GM23248 (cell line): ENCODE measurements at places on chromosomes 7 and 10. TPM values are rescaled to one million over a fixed set of nuclear protein-coding genes. Genes with fewer than 3 reads are reported as not detected.

The FHIP2A gene
- 24.6 and 26.4 TPM in 2 replicates for total RNA-seq

The AGAP4 gene
- 7.7 and 13.3 TPM in 2 replicates for total RNA-seq

The RASA4B gene
- 0.13 and 1.1 TPM in 2 replicates for total RNA-seq

The POLR2J gene
- 11.3 and 15.5 TPM in 2 replicates for total RNA-seq

The OR2A42 gene
- 0.25 and 0.32 TPM in 2 replicates for total RNA-seq

The MYOZ1 gene
- total RNA-seq, result 0.32 TPM in 1 of 2 replicates, not detected in the other

The TWIST1 gene
- total RNA-seq, result 45.7 and 47.8 TPM in 2 replicates

The GNAT3 gene
- not detected in 2 replicates for total RNA-seq

The ACTR3C gene
- not detected in 2 replicates for total RNA-seq

The MMRN2 gene
- total RNA-seq, result 4.5 and 7.3 TPM in 2 replicates

- no peak for DNase-seq
These were observed 35.3 kb downstream of the ABCB5 start for GRCh38 chr7:20650782-20651181.

DNA sequence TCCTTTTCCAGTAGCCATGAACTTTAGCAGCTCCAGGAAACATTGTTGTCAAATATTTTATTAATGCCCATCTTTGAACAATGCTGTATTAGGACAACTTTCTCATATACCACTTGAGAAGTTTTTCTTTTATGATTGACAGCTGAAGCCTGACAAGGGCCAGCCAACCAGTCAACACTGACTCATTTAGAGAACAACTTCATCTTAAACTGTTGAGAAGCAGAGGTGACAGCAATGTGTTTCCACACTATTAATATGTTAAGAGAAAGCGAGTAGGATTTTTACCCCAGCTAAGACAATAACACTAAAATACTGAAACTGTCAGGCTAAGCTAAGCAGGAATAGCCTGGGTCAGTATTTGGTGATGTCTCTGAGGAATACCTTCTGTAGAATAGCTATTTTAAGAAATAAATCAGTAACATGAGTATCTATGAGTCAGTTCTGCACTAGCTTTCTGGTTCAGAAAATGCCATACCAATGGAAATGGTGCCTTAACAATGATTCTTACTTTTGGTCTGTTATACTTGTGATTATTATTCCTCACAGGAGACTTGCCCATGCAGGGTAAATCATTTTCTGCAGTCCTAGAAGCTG, 168.8 kb upstream of the POT1 start:
- no peak for DNase-seq

GRCh38 chr10:125699562-125700143, 16.7 kb upstream of the TEX36 start:
- DNase-seq, result no peak

- DNase-seq, result no peak
These were observed 222.9 kb upstream of the PITRM1 start for GRCh38 chr10:3395458-3395861.

GRCh38 chr7:107785926-107786325, 17.1 kb downstream of the SLC26A3 start:
- no peak for DNase-seq

DNA sequence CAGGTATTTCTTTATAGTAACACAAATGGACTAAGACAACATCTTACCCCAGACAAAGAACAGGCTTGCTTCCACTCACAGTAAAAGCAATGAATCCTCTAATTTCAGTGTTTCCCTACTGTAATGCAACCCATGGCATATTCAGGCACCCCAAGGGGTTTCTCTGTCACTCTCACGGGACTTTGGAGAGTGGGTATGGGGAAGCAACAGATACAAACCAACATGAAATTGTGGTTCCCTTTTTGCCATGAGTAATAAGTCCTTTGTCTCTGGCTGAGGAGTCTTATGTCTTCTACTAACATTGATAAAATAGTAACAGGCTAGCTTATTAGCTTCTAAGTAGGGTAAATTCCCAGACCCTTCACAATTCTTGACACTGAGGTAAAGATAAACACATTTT, 51.4 kb upstream of the AOAH start:
- no peak for DNase-seq

DNA sequence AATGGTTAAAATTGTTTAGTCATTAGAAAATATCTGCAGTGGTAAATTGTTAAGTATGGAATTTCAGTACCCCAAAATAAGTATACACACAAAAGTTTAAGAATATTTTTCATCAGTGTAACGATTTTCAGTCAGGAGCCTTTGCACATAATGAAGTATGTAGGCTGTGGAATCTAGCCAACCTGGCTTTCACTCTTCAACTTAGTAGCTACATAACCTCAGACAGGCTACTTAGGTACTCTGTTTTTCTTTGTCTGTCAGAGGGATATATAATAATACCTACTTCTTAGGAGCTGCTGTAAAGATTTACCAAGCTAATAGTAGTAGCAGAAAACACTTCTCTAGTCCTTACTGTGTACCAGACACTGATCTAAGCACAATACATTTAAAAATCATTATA, 137.5 kb downstream of the ZEB1 start:
- peak; percentile 6 for DNase-seq

GRCh38 chr7:86328801-86329433, 314.8 kb upstream of the GRM3 start:
- DNase-seq, result no peak

DNA sequence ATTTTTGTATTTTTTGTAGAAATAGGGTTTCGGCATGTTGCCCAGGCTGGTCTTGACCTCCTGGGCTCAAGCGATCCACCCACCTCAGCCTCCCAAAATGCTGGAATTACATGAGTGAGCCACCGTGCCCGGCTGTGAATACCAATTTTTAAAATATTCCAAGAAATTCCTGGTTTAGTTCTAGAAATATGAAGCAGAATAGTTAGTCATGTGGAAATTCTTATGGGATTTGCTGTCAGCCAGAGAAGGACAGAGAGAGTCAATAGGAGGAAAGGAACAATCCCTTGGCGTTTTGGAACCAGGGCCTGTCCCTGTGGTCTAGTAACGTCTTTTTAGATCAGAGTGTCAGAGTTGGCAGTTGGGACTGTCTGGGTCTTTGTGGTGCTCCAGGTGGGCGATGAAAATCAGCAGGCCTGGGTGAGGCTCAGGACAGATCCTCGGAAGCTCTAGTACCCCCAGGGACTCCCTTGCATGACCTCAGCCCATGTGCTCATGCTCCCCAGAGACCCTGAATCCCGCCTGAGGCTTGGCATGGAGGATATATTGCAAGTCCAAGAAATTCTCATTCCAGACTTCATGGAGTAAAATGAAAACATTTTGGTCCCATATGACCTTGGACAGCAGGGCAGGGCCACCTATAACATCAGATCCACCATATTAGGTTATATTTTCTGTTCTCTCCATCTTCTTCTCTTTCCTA, 7.8 kb downstream of the NODAL start:
- DNase-seq, result peak; percentile 70

GRCh38 chr10:71887743-71888142, 36.7 kb upstream of the PSAP start:
- peak; percentile 27 for DNase-seq

GRCh38 chr10:45444976-45445898, 71.2 kb downstream of the ALOX5 start:
- DNase-seq, result no peak

DNA sequence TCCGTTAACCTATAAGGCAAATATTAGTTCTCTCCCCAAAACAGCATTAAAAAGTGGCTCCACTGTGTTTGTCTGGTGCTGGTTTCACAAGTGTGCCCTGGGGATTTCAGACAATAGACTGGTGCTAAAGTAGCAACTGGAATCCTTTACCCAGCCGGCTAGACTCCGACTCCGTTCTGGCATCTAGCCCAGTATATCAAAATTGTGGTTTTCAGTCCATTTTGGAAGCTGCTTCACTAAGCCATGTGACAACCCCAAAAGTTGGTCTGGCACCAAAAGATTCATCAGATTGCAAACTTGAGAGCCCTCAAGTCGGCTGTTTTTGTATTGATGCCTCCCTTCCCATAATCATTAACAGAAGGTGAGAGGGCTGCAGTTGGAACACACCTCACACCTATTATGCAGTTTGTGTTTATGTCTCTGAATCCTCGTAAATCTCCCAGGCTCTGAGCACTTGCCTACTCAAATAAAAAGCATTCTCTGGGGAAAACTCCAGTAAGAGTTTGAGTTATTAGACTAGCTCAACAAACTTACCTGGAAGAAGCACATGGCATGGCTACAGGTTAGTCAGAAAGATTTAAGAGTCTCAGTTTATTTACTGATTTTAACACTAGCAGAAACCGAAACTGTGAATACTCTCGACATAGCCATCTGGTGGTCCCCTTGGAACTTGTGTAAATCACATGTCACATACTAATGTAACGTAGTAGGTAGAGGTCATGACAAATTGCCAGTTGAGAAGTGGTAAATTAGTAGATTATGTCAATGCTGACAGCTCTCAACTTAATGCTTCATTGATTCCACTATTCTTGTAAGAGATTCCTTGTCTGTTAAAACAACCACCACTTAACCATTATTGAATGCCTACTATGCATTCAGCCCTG, 14.8 kb upstream of the WNT16 start:
- DNase-seq, result peak; percentile 50

- DNase-seq, result peak; percentile 74
These were observed 2.0 kb downstream of the PIP4K2A start for GRCh38 chr10:22712211-22712955.

DNA sequence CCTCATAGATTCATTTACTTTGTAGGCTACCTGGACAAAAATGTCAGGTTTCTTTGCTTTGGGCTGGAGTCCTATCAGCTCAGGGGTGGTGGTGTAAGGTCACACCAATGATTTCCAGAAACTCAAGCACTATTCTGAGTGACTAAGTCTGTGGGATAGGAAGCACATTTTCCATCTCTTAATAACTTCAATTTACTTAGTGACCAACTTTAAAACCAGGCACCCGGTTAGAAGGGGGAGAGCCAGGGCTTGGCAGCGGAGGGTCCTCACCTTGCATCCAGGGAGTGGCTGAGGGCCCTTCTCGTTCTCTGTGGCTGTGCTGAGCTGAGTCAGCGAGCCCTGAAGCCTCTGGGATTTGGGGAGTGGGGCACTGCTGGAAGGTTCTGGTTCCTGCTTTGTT, 6.7 kb downstream of the CHST3 start:
- DNase-seq, result peak; percentile 65

- DNase-seq, result no peak
These were observed 161.6 kb downstream of the CAMK1D start for GRCh38 chr10:12510984-12511383.

GRCh38 chr10:115903207-115903606, 369.8 kb downstream of the GFRA1 start:
- peak; percentile 34 for DNase-seq

GRCh38 chr10:123512901-123513775, 153.0 kb upstream of the GPR26 start:
- DNase-seq, result peak; percentile 19

DNA sequence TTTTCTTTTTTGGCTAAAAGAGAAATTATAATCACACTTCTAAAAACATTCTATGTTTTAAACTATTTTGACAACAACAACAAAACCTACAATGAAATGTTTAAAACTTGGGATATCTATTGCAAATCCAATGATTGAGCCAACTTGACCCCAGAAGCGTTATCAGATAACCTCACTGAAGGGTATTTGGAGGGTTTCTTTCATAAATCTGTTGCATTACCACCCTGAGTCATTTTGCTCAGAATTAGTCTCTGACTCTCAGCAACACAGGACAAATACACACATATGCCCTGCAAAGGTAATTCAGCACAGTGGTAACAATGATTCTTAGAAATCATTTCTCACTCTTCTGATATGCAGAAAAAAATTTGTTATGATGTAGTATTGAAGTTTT, 2.3 kb upstream of the COL1A2 start:
- peak; percentile 71 for DNase-seq

- DNase-seq, result no peak
These were observed 11.9 kb downstream of the SFRP5 start for GRCh38 chr10:97759946-97760345.

GRCh38 chr10:18313626-18314025, 173.4 kb downstream of the CACNB2 start:
- no peak for DNase-seq

DNA sequence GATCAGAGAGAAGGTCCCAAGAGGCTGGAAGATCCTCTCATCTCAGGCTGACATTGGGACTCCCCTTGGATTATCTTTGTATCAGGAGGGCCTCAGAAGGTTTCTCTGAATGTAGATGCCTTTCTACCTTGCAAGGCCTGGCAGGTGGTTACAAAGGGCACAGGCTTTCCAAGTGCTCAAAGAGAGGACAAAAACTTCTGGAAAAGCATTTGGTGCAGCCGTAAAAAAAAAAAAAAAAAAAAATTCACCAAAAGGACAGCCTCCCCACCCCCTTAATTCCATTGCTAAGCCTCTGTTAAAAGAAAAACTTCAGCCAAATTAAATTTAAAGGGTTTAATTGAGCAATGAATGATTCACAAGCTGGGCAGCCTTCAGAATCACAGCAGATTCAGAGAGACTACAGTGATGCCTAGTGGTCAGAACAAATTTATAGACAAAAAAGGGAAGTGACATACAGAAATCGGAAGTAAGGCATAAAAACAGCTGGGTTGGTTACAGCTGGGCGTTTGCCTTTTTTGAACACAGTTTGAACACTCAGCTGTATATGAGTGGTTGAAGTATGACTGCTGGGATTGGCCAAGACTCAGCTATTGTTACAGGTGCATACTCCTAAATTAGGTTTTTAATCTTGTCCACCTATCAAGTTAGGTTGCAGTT, 42.5 kb upstream of the LRGUK start:
- peak; percentile 21 for DNase-seq

DNA sequence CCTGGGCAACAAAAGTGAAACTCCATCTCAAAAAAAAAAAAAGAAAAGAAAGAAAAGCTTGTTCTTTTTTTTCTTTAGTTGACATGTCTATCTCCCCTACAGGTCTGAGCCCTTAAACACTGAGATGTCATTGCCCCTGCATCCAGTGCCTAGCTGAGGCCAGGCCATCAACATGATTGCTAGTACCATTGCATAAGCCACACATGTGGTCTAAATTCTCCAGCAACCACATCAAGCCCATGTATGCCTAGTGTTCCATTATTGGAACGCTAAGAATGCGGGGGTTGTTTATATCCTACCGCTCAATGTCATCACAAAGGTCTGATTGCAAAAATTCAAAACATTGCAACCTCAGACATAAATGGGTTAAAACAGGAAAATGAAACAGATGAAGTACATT, 62.7 kb downstream of the NPTX2 start:
- no peak for DNase-seq

DNA sequence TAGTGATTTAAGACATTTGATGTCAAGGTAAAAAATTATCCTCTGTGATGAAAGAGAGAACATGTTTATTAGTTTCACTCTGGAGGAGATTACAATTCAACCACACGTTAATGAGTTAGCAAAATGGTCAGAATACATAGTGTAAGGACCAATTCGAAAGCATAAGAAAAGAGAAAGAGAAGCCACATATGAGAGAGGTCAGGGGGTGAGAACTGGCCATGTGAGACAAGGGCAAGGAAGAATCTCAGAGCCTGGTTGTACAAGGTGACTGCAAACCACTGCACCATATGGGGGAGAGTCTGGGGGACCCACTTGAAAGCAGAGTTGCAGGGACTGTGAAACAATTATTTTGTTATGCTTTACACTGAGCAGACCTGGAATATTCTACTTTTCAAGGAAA, 27.7 kb upstream of the BET1 start:
- DNase-seq, result no peak

- no peak for DNase-seq
These were observed 303.0 kb downstream of the MDFIC start for GRCh38 chr7:115224922-115225321.

- DNase-seq, result peak; percentile 96
These were observed 77.5 kb upstream of the STEAP1B start for GRCh38 chr7:22577470-22578001.
